ENCODE measurements at places on chromosomes 16 and 17.
A peak's percentile ranks its signal among the peaks of the same experiment; 100 is the strongest.

GRCh38 chr17:50132104-50132794, 2.3 kb upstream of the SAMD14 start:
- no peak for DNase-seq

GRCh38 chr17:9865586-9865985, 39.5 kb downstream of the RCVRN start:
- no peak for DNase-seq

DNA sequence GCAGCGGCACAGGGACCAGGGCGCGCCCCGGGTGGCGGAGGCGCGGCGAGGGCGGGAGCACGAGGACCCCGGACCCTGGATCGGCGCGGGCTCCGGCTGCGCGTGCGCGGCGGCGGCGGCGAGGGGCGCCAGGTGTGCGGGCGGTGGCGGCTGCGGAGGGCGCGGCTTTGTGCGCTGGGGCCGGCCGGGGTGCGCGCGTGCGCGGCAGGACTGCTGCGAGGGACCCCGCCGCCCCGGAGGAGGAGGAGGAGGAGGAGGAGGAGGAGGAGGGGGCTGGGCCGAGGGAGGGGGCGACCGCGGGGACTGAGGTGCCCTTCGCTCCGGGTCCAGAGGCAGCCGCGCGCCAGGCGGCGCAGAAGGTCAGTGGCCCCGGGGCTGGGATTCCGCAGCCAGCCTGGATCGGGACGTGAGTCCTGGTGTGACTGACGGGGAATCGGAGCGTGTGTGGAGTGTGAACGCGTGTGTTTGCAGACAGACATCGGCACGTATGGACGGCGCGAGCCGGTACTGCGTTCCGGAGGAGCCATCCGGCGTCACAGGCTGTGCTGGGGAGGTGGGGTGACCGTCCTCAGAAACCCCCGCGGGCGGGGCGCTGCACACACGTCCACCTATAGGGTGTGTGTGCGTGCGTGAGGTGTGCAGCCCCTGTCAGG, 19.5 kb upstream of the RAP1GAP2 start:
- no peak for DNase-seq

- no peak for DNase-seq
Measured at GRCh38 chr16:11155284-11155806, 100.7 kb downstream of the SOCS1 start.

- DNase-seq = no peak
Measured at GRCh38 chr17:13634021-13634420, 32.3 kb upstream of the HS3ST3A1 start.

DNA sequence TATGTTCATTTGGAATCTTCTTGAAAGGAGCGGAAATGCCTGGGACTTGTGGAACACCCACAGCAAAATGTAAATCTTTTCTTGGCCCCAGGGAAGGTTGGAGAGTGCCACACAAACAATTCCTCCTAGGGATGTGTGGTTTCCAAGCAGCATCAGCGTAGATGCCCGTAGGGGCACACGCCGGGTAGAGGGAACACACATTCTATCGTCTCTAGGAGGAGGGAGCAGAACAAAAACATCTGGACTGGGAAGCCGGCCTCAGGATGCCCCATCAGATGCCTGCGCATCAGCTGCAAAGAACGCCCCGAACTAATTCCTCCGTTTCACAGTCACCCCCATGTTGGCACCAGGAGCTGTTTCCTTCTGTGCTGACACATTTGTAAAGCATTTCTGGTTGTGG, 357.9 kb upstream of the ZFHX3 start:
- DNase-seq = no peak

DNA sequence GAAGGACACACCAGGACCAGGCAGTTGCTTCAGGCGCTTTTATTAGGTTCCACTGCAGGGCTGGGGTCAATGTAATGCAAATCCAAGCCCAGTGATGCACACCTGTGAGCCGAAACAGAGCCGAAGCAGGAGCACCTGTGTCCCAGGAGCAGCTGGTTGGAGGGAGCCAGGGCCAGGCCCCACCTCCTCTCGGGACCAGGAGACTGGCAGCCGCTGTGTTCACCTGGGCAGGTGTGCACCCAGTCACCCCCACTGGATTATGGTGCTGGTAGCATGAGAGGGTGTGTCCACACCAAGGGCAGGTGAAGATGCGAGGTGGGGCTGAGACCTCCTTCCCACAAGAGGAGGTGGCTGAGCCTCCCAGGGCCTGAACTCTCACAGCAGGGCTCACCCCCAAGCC, 4.7 kb upstream of the FAAP100 start:
- no peak for DNase-seq

GRCh38 chr17:36816214-36816906, 120.9 kb upstream of the LHX1 start:
- no peak for DNase-seq

DNA sequence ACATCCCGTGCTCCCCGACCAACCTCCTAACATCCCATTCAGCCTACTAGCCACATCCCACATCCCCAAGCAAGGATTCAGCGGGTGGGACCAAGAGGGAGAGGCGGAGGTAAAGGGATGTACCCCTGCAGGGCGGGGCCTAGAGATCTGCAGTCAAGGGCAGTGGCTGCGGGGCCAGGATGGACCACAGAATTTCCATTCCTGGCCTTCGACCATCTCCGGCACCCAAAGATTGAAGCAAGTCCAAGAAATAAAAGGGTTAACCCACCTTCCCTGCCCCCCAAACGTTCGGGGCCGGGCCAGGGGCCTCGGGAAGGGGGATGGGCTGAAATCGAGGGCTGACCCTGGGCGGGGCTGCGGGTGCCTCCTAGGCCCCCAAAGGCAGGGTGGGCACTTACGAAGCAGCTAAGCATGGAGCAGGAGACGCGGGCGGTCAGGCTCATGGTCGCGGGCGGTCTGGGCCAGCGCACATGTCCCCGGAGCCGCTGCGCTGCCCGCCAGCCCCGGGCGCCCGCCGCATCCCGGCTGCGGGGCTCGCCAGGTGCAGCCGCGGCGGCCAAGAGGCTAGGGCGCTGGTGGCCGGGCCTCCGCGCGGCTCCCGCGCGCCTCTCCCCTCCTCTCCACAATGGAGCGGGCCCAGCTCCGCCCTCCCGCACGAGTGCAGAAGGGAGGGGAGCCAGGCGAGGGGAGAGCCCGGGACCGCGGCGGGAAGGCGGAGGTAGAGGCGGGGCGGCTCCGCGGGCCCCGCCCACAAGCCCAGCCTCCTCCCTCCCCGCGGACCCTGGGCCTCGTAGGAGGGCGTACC, at the start of gene MTMR4:
MTMR4 (minus strand) TSS at position 674 of the 805 bp plus-strand sequence; CDS start at position 443, 231 bp downstream.
- peak; percentile 32 for DNase-seq

DNA sequence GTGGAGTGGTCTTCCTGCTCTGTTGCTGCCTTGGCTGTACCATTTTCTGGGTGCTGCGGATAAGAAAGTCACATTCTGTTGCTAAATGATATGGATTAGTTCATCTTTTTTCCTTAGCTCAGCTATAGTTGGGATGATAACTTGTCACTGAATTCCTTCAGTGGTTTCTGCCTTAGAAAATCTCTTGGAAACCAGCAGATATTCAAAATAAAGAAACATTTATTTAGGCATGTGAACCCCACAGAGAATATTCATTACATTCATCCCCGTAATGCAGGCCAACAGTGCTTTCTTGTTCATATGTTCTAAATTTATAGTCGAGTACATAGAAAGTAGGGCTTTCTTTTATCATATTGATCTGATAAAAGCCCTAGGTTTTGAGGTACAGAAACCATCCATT, 151.3 kb downstream of the CYB561 start:
- no peak for DNase-seq

DNA sequence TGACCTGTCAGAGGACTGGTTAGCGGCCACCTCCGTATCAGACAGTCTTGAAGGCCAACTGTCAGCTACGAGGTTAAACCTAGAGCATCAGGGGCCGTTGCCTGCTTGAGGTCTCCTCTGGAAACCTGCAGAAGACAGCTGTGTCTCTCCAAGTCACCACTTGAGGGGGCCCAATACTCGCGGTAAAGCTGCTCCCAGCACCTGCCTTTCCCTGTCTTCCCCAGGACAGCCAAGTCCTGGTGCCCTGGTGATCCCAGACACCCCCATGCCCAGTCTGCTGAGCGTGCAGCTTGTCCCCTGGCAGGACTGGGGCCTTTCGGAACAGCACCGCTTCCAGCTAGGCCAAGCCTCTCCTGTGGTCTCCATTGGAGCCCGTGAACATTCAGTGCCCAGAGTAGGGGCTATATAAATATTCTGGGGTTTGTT, 80.1 kb downstream of the DNAH17 start:
- no peak for DNase-seq

GRCh38 chr16:56192986-56193945, 2.0 kb downstream of the GNAO1 start:
- no peak for DNase-seq

DNA sequence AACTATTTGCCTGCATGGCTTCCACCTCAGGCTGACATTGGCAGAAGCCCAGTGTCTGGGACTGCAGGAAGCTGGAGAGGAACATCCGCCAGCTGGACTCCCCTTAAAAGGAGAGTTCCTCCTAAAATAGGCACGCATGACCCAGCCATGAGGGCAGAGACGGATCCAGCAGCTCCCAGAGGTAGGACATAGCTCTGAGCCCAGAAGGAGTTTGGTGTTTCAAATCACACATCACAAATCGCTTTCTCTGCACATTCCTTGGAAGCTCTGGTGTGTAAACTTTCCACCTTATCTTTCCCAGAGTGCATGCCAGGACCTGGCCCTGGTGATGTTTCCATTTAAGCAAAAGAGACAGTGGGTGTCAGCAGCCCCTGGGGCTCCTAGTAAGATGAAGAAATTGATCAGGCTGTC, 231.1 kb upstream of the CDH5 start:
- no peak for DNase-seq
